ENCODE measurements at places on chromosomes 6 and 20. TPM values are rescaled to one million over a fixed set of nuclear protein-coding genes. Genes with fewer than 3 reads are reported as not detected.

DNA sequence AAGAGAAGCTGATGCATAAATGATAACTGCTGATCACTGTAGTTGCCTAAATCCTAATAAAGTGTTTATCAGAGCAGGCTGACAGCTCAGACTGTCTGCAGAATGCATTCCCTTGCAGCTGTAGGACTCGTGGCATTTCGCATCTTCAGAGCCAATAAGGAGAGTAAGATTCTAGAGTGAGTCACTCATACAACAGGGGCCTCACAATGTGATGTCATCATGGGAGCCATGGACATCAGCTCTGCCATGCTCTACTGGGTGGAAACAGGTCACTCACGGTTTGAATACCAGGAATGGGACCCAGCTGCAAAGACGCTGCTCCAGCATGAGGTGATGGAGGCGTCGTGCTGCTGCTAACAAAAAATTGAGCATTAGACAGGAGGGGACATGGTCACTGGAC lies 7.4 kb downstream of the FAM209B start:
- no peak for DNase-seq

- DNase-seq, result no peak
Measured at GRCh38 chr6:110590821-110591351, 114.5 kb upstream of the SLC22A16 start.

BPIFA1 gene
- not detected for total RNA-seq

GRCh38 chr20:29497261-29497671 lies 1760.2 kb upstream of the DEFB115 start:
- DNase-seq, result no peak

DNA sequence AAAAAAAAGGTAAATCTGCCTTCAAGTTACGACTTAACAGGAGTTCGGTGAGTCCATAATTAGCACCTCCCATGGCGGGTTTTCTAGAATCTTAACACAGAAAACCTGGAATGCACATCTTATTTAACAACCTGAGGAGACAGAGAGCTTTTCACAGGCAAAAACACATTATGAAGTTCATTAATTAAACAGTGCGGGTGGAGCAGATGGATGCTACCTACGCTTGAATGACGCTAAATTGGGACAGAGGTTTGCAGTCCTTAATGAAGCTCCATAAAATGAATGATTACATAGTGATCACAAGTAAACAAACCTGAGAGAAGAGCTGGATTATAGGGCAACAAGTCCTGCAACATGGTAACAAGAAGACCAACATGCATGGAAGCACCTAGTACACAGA lies 81.0 kb downstream of the INSM1 start:
- DNase-seq, result no peak

- no peak for DNase-seq
Measured at GRCh38 chr20:51625105-51625504, 82.6 kb upstream of the NFATC2 start.

ENPP1 gene
- 1.2 TPM for total RNA-seq

Data from kidney epithelial cell (primary cell).